ENCODE measurements at places on chromosomes 13 and 19.

DNA sequence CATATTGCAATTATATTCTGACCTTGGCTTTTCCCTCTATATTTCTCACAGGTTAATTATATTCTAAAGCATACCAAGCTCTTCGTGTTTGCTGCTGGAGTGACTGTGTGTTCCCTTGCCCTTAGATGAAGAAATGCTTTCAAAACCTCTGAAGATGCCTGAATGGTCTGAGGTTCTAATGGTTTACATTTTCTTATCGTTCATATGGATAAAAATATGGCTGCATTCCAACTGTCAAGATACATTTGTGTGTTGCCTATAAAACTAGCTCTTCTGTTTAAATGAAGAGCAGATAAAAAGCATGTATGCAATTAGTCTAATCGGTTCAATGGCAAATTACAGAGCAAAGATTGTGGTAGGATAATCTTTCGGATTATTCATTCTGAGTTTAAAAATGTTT is 68.4 kb upstream of the ANKRD10 start:
- no peak for DNase-seq

DNA sequence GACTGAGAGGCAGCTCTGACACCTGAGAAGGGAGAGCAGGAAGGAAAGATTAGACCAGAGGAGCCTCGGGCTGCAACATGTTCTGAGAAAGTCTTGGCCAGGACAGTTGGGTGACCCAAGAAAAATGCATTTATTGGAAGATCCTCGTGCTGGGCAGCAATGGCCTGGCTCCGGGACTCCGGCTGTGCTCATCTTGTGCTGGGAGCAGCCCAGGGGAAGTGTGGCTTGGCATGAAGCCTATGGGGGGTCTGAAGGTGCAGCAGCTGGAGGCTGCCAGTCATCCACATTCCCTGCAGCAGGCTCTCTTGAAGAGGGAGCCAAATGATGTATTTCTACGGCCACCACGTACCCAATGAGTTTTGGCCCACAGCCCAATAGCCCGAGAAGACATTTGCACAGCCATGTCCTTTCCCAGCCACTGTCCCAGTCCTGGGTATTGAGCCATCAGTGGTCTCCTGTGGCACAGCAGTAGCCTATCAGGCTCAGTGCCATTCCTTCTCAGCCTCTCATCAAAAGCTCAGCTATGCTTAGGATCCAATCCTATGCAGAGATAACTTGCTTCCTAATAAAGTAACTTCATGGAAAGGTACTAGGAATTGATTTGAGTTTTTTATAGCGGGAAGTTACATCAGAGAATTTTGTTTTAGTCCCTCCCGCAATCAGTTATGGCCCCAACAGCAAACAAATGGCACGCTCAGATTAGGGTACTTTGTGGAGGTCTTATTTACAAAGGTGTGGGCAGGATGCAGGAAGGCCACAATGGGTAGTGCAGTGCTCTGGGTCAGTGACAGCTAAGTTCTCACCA is 76.0 kb upstream of the MEDAG start:
- DNase-seq, result no peak

GRCh38 chr19:56110515-56111448 is 10.3 kb downstream of the ZNF787 start:
- DNase-seq, result peak; percentile 53

GRCh38 chr13:29479716-29480492 is 115.6 kb downstream of the SLC7A1 start:
- DNase-seq, result no peak

DNA sequence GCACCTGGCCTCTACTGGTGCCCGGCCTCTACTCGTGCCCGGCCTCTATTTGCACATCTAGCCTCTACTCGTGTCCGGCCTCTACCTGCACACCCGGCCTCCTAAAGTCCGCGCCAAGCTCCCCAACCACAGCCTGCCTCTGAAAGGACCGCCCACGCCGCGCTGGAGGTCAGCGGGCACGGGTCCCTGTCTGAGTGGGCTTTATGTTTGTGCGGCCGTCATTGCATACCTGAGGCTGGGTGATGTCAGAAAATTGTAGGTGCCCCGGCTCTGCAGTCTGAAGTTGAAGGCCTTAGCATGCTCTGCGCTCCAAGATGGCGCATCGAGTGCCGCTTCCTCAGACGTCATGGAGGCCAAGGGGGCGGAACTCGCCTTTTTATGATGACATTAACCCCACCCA is 1.1 kb downstream of the ZNF135 start:
- no peak for DNase-seq

GRCh38 chr13:58919551-58919950 is 1244.2 kb downstream of the DIAPH3 start:
- DNase-seq, result no peak

DNA sequence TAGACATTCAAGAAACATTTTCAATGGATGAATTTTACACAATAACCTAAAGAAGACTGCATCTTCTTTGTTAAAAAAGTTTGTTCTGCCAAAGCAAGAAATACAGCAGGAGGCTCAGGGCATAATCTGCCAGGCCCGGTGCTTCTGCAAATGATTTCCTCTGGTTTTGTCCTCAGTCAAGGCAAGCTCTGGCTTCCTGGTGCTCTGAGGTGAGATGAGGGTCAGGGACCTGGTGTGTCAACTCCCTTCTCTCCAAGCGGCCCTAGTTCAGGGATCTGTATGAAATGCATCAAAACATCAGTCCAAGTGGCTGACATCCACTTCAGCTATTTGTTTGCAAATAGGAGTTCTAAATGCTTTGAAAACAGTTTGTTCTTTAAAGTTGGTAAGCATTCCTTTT is 31.6 kb downstream of the LACC1 start:
- no peak for DNase-seq

- peak; percentile 72 for DNase-seq
Measured at GRCh38 chr19:48741129-48741999, 954 bp upstream of the RASIP1 start.
